ENCODE measurements at places on chromosomes 2 and 18. TPM values are rescaled to one million over a fixed set of nuclear protein-coding genes. Genes with fewer than 3 reads are reported as not detected.
A peak's percentile ranks its signal among the peaks of the same experiment; 100 is the strongest.

The GTF2A1L gene
- 3.3 TPM for total RNA-seq

DNA sequence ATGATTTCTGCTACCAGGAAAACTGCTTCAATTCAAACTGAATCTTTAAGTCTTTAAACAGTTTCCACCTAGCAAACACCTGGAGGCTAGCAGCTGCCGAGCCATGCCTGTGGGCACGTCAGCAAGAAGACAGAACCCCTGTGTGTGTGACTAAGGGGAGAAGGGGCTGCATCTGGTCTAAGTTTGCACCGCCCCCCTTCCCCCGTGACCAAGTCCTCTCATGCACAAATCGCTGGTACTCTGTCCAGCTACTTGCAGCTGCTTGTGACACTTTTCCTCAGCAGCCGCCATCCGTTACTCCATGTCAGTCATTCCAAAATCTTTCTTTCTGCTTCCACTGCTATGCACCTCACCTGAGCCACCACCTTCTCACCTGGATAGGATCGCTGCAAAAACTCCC is 355.0 kb downstream of the SS18 start:
- DNase-seq: no peak

DNA sequence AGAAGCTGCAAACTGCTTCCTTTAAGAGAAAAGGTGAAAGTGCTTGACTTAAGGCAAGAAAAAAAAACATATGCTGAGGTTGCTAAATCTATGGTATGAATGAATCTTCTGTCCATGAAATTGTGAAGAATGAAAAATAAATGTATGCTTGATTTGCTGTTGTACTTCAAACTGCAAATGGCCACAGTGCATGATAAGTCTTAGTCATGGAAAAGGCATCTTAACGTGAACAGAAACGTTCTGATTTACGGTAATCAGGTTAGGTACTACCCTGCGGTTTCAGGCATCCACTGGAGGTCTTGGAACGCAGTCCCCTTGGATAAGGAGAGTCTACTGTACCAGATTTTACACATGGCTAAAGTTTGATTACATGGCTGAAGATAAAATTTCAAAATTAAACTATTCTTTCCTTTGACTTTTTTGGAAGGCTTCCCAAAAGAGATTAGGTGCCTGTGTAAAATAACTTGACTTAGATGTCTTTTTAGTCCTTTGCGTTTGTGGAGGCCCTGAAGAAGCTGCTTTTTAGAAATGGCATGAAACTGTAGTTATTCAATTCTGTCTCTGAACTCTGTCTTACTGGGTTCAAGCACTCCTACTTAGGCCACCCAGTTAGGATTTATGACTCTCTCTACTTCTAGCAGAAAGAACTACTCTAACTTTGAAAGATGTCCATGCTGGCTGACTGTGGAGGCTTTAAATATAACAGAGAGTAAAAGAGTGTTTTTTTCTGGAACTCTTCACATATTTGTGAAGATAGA is 35.9 kb upstream of the SCN9A start:
- DNase-seq: peak; percentile 96

- DNase-seq: peak; percentile 33
These were observed 158.9 kb downstream of the CCDC148 start for GRCh38 chr2:158297606-158298005.

DNA sequence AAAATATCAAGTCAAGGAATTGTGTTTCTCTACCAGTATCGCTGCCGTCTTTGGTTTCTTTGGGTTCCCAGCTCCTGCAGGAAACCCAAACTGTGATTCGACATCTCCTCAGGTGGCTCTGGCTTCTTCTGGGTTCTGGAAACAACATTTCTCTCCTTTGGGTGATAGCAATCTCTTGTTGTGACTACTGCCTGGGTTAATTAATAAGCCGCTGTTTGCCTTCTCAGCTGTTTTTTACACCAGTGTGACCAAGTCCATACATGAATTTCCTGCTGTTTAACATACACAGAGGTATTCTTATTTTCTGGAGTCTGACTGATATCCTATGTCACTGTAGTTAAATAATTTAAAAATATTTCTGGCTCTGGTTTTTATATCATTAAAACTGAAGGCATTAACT is 112.5 kb upstream of the DCC start:
- DNase-seq: no peak

Measured in fibroblast of lung (primary cell).